Inflammatory macrophage treated with lipopolysaccharide for 4 hours (primary cell): ENCODE measurements at places on chromosomes 2 and 18.

- peak; percentile 62 for DNase-seq
Observed at GRCh38 chr2:46335391-46336282, 38.4 kb downstream of the EPAS1 start.

GRCh38 chr2:190435031-190435670 is 27.0 kb downstream of the MFSD6 start:
- DNase-seq = peak; percentile 50

GRCh38 chr2:172734711-172735581 is 699 bp upstream of the RAPGEF4 start:
- no peak for DNase-seq

DNA sequence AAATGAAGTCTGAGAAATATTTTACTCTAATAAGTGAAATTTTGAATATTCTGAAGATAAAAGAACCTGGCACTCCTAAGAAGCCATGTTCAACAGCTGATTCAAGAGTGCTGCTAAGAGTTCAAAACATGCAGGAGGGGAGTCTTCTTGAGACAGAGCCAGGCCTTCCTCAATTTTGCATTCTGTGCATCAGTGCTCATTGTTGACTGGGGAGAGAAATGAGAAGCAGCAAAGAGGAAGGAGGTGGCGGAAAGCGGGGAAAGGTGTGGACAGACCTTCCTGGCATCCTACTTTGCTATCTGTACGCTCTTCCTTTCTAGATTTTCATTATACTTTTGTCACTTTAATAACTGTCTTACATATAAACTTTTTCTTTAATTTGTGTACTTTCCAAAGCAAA is 29.7 kb upstream of the TXNDC2 start:
- peak; percentile 41 for DNase-seq

DNA sequence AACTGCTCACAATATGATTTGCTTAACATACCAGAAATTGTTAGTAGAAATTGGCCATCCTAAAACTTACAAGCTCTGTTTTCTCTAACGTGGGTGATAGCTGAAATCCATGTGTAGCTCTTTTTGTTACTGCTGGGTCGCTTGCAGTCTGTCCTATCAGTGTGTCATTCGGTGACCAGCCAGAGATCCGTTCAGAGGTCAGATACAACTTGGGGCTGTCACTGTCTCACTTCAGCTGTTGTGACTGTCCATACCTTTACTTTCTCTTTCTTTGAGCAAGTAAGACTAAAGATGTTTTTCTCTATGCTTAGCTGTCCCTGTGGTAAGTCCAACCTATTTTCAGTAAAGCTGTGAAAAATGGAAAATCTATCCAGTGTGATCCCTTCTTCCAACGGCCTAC is 282.9 kb upstream of the KCNH7 start:
- DNase-seq = no peak

DNA sequence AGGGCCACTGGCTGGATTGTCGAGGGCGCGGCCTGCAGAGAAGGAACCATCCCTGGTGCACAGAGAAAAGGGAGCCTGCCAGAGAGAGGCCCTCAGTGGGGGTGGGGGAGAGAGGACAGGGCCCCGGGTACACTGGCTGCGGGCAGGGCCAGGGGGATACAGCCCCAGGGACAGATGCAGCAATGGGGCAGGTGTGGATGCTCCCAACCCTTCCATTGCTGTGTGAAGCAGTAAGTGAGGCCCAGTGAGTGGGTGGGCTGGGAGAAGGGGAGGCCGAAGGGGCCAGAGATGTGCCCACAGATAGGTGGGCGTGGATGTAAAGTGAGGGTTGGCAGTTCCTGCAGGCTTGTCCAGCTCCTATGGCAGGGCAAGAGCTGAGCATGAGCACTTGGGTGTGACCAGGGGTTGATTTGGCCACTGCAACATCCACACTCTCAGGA is 7.4 kb downstream of the AGXT start:
- no peak for DNase-seq

DNA sequence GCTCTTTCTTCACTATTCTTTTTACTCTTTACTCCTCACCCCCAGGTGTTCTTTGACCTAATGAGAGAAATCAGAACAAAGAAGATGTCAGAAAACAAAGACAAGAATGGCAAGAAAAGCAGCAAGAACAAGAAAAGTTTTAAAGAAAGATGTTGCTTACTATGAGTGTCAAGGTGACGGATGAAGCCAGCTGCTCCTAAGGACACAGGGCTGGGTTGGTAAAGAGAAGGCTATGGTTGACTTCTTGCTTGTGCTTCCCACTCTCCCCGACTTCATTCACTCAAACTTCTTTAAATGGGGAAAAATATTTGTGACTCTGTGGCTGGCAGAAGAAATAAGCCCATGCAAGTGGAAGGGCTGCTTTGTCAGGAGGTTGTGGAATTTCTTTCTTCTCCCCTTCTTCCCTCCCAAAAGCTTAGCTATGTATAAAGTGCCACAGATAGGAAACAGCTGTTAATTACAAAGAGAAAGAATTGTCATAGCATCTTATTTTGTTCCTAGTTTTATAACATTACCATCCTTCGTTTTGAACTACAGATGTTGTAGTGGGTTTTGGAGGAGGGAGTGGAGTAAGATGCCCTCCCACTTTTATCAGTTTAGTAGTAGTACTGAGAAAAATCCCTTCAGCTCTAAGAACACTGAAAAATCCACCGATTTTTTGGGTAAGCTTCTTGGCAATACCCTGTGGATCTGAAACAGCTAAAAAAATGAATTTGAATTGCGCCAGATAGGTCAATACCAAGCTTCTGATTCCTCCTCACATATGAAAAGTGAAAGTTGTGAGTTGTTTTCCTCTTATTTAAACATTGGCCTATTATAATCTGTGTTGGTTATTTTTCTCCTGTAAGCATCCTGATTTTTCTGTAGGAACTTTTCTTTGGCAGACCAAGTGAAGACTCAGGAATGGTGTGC is 40.7 kb downstream of the RALB start:
- no peak for DNase-seq

DNA sequence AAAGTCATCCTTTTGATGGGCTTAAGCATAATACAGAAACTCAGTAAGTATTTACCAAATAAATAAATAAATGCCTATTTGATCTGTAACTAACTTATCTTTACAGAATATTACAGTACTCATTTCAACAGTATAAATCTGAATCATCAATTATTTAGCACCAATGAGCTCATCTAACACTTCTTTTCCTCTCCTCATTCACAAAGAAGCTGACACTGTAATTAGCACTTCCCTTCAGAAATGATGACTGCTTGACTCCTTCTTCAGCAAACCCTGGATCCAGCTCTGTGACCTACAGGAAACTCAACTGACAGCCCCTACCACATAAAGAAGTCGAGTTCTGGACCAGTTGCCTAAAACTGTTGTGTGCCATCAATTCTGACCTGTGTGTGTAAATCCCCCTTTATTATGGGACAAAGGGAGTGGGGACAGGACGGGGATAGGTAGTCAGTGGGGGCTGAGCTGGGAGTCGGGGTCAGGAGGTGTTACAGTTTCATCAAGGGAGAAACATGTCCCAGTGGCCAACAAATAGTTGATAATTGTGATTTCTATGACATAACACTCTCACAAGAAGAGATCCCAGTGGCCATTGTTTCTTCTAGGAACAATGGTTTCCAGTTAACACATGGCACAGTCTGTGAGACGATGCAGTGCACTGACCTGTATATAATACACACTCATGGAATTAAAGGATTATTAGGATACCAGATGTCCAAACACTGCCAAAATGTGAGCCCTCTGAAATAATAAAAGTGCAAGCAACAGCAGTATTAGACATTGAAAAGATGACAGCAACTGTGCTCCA is 68.7 kb downstream of the STK39 start:
- DNase-seq = peak; percentile 21

DNA sequence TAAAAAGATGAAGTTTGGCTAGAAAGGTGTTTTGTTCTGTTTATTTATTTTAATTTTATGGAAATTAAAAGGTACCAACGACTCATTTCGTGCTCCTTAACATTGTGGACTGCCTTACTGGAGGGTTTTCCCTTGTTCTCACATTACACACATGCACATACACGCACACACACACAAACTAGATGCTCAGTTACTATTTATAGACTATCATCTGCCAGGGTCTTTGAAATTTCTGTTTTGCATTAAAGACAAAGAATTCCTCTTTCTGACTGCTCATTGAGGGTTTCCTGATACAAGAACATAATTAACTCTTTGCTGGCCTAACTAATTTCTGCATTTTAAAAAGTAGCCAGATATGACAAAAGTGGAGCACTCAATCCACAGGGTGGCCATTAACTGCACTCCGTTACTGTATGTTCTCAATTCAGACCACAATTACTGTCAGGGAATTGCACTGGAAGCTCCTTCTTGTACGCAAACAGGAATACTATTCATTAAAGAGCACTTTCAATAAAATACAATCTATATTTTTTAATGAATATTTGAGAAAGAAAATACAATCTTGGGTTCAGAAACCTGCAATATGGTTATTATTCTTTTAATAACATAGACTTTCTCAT is 366.9 kb upstream of the GALNT5 start:
- no peak for DNase-seq

- no peak for DNase-seq
Observed at GRCh38 chr2:237258615-237259014, 155.3 kb downstream of the COL6A3 start.

- DNase-seq = no peak
Observed at GRCh38 chr2:237298151-237299118, 115.5 kb downstream of the COL6A3 start.

DNA sequence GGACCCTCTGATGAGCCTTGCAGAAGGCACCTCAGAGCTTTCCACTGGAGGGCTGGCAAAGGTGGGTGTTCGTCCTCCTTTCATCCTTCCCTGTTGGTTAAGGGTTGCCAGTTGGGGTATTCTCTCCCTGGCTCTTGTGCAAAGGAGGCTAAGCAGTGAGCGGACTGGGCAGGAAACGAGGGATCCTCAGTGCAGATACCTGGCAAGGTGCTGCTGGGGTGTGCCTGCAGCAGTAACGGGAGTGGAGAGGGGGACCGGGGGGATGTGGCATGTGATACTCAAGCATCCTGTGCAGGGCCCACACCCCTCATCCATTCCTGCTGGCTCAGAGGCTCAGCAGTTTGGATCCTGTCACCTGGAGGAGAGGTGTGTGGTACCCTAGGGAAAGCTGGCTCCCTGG is 4.2 kb upstream of the ADCY3 start:
- no peak for DNase-seq

DNA sequence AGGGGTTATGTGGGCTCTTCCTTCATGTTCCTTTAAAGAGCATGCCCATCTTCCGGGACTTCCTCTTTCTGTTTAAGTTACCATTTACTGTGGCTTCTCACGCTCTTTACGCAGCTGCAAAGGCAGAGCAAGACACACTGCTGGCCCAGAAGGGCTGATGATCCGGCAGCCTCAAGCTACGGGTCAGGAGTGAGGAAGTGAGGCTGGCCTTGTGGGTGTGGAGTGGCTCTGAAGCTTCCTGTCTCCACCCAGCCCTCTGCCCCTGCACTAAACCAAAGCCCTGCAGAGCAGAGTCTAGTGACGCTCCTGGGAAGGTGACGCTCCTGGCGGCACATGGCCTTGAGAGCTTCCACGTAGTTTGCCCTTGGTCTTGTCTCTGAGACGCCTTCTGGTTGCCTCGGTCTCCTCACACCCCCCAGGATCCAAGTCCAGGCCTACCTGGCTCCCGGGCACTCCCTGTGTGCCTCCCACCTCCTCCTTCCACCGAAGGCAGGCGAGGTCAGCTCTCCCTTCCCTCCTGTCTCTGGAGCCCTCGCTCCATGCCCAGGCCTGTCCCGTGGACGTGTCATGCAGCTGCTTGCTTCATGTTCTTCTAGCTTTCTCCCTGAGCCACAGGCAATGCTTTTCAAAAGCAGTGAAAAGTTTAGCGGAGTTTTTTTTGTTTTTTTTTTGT is 50.3 kb downstream of the ARL4C start:
- peak; percentile 99 for DNase-seq

DNA sequence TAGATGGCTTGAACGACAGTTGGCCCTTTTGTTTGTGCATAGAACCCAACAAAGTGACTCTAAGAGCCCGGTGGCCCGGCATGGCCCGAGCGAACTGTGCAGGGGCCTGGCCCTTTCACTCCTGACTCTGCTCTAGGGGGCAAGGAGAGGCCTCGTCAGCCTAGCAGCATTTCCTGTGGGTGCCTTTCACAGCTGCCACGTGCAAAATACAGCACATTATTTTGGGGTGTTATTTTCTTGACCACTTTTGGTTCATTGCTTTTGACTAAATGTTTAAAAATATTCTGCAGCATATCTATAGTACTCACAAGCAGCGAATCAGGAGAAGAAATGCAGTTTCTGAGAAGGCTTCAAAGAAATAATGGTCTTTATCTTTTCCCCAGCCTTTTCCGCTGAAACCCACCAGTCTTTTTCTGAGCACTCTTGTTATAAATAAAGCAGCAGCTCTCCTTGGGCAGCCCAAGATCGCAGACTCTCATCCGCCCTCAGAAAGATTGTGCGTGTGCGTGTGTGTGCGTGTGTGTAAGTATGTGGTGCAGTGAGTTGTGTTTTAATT is 31.3 kb downstream of the DGKD start:
- DNase-seq = no peak

DNA sequence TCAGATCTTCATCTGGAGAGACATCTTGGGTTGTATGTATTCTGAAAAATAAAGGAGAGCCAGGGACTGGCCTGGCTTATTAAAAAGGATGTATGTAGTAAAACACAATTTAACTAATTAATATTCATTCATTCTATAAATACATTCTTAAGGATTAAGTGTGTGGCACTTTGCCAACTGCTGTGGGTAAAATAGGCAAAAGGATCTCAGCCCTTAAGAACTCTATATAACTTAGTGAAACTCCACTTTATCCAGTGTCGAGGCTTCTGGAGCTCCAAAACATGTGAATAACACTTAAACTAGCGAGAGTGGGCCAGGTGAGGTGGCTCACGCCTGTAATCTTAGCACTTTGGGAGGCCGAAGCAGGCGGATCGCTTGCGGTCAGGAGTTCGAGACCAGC is 7.7 kb upstream of the STK39 start:
- no peak for DNase-seq

DNA sequence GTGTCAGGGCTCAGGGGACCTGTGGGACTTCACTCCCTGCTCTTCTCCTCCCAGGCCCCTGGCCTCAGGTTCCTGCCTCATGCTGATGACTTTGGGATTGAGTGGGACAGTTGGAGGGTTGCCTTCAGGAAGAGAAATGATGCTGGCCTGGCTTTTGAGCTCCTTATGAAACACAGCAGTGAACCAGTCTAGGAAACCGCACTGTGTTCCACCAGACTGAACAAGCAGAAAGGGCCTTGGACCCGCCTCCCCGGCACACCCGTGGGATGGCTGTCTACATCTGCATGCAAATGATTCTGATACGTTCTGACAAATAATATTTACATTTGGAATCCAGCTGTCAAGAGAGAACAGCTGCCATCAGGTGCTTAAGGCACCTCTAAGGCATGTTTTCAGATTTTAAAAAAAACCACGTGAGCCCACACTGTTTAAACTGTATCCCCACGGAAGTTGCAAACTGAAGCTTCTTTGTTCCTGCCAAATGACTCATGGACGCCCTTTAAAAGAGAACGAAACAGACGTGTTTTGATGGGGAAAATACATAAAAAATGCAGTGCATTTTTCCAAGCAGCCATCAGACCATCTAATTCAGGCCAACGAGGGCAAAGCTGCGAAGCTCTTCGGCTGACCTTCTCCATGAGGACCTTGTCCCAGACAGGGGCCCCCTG is 27.6 kb upstream of the ASAP2 start:
- DNase-seq = no peak
